Neural crest cell (in vitro differentiated cells): ENCODE measurements at places on chromosomes 1 and 21. TPM values are rescaled to one million over a fixed set of nuclear protein-coding genes. Genes with fewer than 3 reads are reported as not detected.

GRCh38 chr1:86259390-86259789 lies 102.8 kb upstream of the COL24A1 start:
- H3K4me1 ChIP-seq, result no peaks in the 10 kb centered on the region
- no peak overlapping the region for H3K4me3 ChIP-seq
- no peak for DNase-seq
- H3K36me3 ChIP-seq, result no peaks in the 10 kb centered on the region

- H3K27ac ChIP-seq, result no peak overlapping the region
- H3K4me1 ChIP-seq, result peaks cover 15% of the 10 kb centered on the region
- no peaks in the 10 kb centered on the region for H3K27me3 ChIP-seq
- peaks cover 21% of the 10 kb centered on the region for H3K36me3 ChIP-seq
These were observed 34.6 kb downstream of the NRDC start for GRCh38 chr1:51843948-51844347.

GRCh38 chr1:221408117-221408803 lies 333.6 kb downstream of the DUSP10 start:
- no peaks in the 10 kb centered on the region for H3K36me3 ChIP-seq
- no peak overlapping the region for H3K27ac ChIP-seq
- no peaks in the 10 kb centered on the region for H3K4me1 ChIP-seq
- DNase-seq, result no peak
- peaks cover 17% of the 10 kb centered on the region for H3K27me3 ChIP-seq

GRCh38 chr1:43573066-43573800 lies 42.5 kb downstream of the PTPRF start:
- no peak for DNase-seq
- no peaks in the 10 kb centered on the region for H3K27me3 ChIP-seq
- H3K36me3 ChIP-seq, result peaks cover 4% of the 10 kb centered on the region
- peak overlapping the region; percentile 75 for H3K27ac ChIP-seq

GRCh38 chr1:4463631-4464030 lies 190.8 kb upstream of the AJAP1 start:
- no peaks in the 10 kb centered on the region for H3K27me3 ChIP-seq
- no peak for DNase-seq
- H3K4me1 ChIP-seq, result no peaks in the 10 kb centered on the region

DNA sequence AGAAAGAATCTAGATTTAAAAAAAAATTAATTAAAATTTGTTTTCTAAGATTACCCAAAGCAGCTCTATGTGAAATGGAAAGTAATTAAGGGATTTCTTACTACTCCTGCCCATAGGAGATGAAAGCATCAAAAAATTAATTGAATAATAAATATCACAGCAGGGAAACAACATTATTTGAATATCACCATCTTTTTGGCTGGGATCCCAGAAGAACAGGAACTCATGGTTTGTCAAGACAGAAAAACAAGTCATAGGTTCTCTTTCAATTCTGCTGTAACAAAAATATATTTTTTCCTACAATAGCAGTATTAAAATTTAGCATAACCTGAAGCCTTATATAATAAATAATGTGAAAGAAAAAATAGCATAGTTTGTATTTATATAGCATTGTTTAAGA lies 1713.4 kb downstream of the NCAM2 start:
- no peak overlapping the region for H3K27ac ChIP-seq
- H3K4me3 ChIP-seq, result no peak overlapping the region
- H3K27me3 ChIP-seq, result no peaks in the 10 kb centered on the region
- DNase-seq, result no peak
- H3K4me1 ChIP-seq, result no peaks in the 10 kb centered on the region
- no peaks in the 10 kb centered on the region for H3K36me3 ChIP-seq

- no peak overlapping the region for H3K4me3 ChIP-seq
- no peak for DNase-seq
- H3K36me3 ChIP-seq, result no peaks in the 10 kb centered on the region
- H3K27ac ChIP-seq, result no peak overlapping the region
- peaks cover 84% of the 10 kb centered on the region for H3K27me3 ChIP-seq
These were observed 18.3 kb upstream of the PPIE start for GRCh38 chr1:39720094-39720999.

- no peak overlapping the region for H3K27ac ChIP-seq
- peaks cover 4% of the 10 kb centered on the region for H3K27me3 ChIP-seq
- no peaks in the 10 kb centered on the region for H3K4me1 ChIP-seq
- no peak for DNase-seq
- H3K36me3 ChIP-seq, result peaks cover 11% of the 10 kb centered on the region
- H3K4me3 ChIP-seq, result no peak overlapping the region
These were observed 40.1 kb upstream of the SLC5A9 start for GRCh38 chr1:48182439-48182838.

NFIA gene
- total RNA-seq, result 2.2 and 3.4 TPM in 2 replicates

SLC9C2 gene
- total RNA-seq, result 0.12 TPM in 1 of 2 replicates, not detected in the other

SPRR2F gene
- not detected in 2 replicates for total RNA-seq

CFHR4 gene
- total RNA-seq, result not detected in 2 replicates

EFNA1 gene
- 0.50 and 0.77 TPM in 2 replicates for total RNA-seq

ATP8B2 gene
- total RNA-seq, result 44.2 and 48.0 TPM in 2 replicates

GRCh38 chr1:3290438-3290837 lies 164.0 kb upstream of the ARHGEF16 start:
- H3K4me3 ChIP-seq, result no peak overlapping the region
- H3K27me3 ChIP-seq, result peaks cover 3% of the 10 kb centered on the region
- no peaks in the 10 kb centered on the region for H3K36me3 ChIP-seq

- DNase-seq, result no peak
- H3K4me3 ChIP-seq, result no peak overlapping the region
- no peak overlapping the region for H3K27ac ChIP-seq
- no peaks in the 10 kb centered on the region for H3K36me3 ChIP-seq
- no peaks in the 10 kb centered on the region for H3K4me1 ChIP-seq
These were observed 39.6 kb downstream of the FCER1A start for GRCh38 chr1:159341736-159342135.

DNA sequence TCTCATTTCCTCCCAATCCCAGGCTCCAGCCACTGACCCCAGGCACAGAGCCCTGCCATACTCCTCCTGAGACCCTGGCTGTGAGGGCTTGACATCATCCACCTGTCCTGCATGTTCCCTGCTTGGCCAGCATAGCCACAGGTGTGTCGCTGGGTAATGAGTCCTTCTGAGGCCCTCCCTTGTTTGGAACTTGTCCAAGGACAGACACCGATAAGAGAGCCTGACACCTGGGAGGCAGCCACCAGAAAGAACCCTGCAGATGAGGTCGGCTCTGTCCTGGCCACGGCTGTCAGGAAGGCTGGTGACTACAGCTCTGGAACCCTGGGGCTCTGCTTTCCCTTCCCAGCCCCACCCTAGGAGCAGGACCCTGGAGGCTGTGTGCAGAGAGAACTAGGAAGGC lies 34.6 kb downstream of the TMEM63A start:
- no peak overlapping the region for H3K27ac ChIP-seq
- H3K36me3 ChIP-seq, result peaks cover 9% of the 10 kb centered on the region
- DNase-seq, result no peak

DNA sequence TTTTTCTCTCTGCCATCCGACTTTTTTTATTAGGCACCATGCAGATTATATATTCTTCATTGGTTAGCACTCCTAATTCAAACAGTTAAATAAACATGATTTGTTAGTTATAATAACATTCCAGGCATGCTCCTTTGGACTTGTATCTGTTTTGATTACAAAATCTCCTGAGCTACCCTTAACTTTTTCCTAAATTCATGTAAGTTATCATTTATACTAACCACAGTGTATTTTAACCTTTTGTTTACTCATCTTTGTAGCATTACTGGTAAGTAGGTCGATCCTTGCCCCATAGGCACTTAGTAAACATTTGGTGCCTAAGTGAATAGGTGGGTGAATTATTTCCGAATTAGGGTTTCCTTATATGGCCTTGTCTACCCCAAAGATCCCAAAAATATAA lies 43.8 kb downstream of the MIER1 start:
- H3K36me3 ChIP-seq, result peaks cover 34% of the 10 kb centered on the region
- no peak overlapping the region for H3K27ac ChIP-seq
- H3K4me1 ChIP-seq, result no peaks in the 10 kb centered on the region
- H3K27me3 ChIP-seq, result no peaks in the 10 kb centered on the region
- no peak overlapping the region for H3K4me3 ChIP-seq
